T-helper 22 cell (primary cell): ENCODE measurements at places on chromosomes 4 and X.

DNA sequence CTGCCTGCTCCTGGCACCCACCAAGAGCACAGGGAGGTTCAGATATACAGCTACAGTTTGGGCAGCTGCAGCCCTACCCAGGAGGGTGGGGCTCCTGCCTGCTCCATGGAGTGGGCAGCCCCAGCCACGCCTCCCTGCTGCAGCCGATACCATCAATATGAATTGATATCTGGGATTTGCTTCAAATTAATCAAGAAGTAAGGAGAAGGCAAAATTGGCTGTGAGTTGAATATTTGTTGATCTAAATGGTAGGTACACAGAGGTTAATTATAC lies 31.2 kb upstream of the ZNF280C start:
- no peak for DNase-seq

GRCh38 chrX:101257448-101258258 lies 33.5 kb downstream of the TAF7L start:
- no peak for DNase-seq

DNA sequence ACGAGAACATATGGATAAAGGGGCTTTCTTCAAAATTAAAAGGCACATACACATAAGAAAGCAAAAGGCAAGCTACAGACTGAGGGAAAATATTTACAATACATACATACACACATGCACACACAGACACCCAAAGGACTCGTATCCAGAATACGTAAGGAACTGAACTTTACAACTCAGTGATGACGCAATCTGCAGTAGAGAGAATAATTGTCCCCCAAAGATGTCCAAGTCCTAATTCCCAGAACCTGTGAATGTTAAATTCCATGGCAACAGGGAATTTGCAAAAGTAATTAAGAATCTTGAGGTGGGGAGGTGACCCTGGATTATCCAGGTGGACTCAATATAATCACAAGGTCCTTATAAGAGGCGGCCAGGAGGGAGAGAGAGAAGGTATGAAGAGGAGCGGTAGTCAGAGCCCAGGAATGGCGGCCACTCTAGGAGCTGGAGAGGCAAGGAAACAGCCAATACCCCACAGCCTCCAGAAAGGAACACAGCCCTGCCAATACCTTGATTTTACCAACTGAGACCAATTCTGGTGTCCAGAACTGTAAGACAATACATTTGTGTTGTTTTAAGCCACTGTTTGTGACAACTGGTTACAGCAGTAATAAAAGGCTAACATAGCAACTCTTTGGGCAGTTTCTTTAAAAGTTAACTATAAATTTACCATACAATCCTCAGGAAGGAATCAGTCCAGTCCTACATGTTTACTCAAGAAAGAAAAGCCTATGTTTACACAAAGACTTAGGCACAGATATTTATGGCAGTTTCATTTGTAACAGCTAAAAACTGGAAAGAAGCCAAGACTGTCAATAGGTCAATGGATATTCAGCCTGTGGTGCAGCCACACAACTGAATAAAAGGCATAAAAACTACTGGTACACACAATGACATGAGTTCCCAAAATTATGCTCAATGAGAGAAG lies 27.3 kb upstream of the STS start:
- no peak for DNase-seq

DNA sequence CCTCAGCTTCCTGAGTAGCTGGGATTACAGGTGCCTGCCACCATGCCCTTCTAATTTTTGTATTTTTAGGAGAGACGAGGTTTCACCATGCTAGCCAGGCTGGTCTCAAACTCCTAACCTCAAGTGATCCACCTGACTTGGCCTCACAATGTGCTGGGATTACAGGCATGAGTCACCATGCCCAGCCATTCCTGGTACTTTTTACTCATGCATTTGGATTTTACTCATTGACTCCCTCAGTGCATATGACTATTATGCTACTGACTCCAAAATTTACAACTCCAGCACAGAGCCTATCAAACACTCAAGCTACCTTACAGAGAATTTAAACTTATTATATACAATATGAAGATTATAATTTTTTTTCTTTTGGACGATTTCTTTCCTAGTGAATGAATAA lies 199.9 kb downstream of the CXXC4 start:
- DNase-seq: no peak

- no peak for DNase-seq
Measured at GRCh38 chrX:33183361-33183760, 28.0 kb downstream of the DMD start.

DNA sequence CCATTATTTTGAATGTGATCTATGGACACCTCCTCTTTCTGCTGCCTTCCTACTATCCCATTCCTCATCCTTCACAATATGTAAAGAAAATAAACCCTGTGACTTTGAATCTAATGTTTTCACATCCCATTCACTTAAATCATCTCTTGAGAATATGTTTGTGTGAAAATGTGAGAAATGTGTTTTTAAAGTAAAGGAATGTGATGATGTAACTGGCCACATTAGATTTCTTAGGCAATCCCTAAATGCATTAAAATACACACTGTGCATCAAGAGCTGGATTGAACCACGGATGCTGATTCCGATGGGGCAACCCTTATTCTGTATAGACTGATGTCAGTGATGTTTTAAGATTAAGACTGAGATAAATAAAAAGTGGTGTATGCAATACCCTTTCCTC lies 558.9 kb upstream of the TENM3 start:
- DNase-seq: no peak

GRCh38 chr4:163474027-163474426 lies 473 bp upstream of the TKTL2 start:
- DNase-seq: no peak

GRCh38 chr4:104719539-104720230 lies 225.0 kb upstream of the CXXC4 start:
- DNase-seq: no peak

GRCh38 chr4:48785302-48785701 lies 5.2 kb upstream of the FRYL start:
- no peak for DNase-seq

GRCh38 chrX:40570346-40571093 lies 10.2 kb upstream of the ATP6AP2 start:
- no peak for DNase-seq

DNA sequence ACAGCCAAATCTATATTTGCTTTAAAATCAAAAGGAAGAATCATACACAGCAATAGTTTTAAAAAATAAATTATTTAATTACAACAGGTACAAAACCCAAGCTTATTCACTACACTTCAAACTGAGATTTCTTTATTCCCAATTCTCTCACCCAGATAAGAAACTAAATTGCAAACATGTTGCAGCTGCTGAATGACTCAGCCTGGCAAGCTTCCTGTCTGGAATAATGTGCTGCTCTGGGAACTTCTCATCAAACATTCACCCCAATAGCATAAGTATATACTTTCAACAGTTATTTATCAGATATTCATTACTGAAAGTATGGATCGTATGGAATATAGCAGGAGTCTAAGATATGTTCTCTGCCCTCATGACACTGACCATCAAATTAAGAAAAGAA lies 43.0 kb upstream of the GABRA2 start:
- DNase-seq: no peak

DNA sequence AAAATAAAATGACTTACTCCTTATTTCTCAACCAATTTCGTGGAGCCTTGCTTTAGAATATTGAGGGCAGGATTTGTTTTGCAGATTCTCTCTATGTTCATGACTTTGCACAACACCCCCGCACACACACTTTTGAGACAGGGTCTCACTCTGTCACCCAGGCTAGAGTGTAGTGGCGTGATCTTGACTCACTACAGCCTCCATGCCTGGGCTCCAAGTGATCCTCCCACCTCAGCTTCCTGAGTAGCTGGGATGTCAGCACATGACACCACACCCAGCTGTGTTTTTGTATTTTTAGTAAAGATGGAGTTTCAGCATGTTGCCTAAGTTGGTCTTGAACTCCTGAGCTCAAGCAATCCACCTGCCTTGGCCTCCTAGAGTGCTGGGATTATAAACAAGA lies 12.0 kb downstream of the CT47C1 start:
- no peak for DNase-seq

DNA sequence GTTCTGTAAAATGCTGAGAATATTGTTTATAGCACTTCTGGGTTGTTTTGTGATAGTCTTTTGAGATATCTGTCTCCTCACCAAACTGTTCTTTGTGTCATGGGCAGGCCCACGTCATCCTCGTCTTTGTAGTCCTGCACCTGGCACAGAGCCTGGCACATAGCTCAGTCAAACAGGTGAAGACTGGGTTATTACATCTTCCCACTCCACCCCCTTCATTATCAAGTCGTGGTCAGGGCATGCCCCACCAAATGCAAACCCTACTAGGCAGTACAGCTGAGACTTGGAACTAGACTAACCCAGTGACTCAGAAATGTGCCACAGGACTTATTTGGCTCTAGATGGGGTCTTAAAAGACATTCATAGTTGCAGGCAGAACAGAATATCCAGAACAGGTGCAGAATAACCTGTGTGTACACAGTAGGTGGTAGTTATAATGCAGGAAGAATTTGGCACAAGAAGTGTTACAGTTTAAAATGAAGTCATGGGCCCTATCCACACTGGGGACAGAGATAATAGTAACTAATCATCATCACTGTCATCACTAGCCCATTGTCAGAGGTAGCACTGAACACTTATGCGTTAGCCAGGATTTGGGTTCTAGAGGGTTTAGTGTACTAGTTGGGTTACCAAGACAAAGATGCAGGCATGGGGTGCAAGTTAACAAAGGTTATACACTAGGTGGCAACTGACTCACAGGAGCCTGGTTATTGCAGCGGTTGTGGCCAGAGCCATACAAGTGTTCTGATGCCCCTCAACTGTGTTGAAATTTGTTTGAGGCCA lies 74.9 kb downstream of the TBL1X start:
- no peak for DNase-seq

GRCh38 chrX:40107291-40108161 lies 9.8 kb upstream of the BCOR start:
- DNase-seq: no peak

DNA sequence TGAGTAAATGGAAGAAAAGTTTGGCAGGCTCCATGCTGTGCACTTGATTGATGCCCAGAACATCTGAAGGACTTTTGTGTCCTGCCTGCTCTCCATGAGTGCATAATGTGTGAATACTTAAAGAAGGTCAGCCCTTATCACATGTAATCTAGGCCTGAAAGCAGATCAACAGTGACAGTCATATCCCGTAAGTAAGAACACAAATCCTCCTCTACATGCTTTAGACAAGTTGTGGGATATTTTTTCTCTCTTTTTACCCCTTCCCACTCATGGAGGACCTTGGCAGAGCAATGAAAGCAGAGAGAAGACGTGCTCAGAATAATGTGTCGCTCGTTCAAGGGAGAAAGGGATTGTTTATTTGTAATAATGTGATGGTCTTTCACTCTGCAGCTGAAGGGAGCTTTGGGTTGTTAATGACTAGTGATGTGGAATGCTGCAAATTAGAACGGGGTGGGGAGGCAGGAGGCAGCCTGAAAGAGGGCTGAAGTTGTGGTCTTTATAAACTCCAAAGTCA lies 286.6 kb downstream of the BMPR1B start:
- no peak for DNase-seq
